ENCODE measurements at places on chromosomes 1 and 21. TPM values are rescaled to one million over a fixed set of nuclear protein-coding genes. Genes with fewer than 3 reads are reported as not detected.

DNA sequence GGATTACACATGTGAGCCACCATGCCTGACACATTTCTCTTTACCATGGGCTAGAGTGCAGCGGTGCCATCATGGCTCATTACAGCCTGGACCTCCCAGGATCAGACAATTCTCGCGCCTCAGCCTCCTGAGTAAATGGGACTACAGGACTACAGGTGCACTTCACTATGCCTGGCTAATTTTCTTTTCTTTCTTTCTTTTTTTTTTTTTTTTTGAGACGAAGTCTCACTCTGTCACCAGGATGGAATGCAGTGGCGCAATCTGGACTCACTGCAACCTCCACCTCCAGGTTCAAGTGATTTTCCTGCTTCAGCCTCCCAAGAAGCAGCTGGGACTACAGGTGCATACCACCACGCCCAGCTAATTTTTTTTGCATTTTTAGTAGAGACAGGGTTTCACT lies 14.8 kb upstream of the KIF1B start:
- DNase-seq, result no peak

DNA sequence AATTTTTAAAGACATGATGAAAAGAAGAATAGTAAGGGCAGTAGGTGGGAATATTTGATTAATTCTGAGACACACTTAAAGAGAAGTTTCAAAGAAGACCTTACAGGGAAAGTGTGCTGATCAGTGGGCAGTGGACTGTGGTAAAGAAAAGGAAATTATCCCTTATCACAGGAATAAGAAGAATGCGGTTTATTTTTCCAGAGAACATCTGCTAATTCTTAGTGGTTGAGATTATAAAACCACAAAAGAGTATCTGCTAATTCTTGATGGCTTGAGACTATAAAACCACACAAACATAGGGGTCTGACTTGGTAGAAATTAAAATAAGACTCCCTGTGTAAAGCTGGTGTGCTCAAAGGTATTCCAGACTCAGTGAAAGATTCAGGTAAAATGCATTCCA lies 60.0 kb upstream of the KCTD3 start:
- DNase-seq, result no peak

- peak; percentile 64 for DNase-seq
These were observed 38.0 kb downstream of the GPR161 start for GRCh38 chr1:168098534-168099320.

DNA sequence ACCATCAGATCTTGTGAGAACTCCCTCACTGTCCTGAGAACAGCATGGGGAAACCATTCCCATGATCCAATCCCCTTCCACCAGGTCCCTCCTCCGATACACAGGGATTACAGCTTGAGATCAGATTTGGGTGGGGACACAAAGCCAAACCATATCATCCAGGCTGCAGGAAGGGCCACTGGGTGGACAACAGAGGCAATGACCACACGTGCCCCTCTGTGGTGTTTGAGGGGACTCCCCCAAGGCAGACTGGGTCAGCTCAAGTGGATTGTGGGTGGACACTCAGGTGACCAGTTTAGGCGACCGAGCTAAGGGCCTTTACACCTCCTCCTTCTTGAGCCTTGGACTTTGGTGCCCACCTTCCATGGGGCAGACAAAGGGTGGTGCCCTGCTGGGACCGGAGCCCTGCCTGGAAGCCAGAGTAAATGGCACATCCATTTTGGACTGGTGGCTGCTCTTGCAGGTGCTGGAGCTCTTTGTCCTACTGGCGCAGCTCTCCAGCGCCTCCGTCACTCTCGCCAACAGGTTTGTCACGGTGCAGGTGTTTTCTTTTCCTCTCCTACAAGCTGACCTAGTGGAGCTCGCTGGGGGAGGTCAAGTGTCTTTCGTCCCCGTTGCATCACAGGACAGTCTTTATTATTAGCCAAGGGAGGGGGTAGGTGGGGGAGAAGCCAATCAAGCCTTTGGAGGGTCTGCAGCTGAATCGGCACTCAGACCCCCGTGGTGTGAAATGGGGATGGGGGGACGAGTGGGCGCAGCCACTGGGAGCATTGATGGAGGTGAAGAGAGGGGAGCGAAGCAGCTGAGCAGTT lies 37.6 kb downstream of the CRYAA start:
- peak; percentile 16 for DNase-seq

DNA sequence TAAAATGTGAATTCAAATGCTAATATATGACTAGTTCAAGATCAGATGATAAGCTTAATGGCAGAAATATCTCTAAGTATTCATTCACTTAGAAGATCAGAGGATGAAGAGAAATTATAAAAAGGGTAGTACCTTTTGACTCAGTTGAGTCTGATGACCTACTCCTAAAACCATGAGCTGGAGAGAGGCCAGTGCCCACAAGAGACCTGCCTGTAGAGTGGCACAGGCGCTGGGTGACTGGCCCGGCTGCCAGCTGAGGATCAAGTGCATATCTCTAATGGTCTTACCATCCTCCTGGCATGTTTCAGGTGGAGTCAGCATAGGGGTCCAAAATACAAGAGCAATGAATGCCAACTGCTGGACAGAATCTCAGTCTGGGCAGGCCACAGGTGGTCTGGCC lies 14.1 kb downstream of the DDAH1 start:
- DNase-seq, result no peak

DNA sequence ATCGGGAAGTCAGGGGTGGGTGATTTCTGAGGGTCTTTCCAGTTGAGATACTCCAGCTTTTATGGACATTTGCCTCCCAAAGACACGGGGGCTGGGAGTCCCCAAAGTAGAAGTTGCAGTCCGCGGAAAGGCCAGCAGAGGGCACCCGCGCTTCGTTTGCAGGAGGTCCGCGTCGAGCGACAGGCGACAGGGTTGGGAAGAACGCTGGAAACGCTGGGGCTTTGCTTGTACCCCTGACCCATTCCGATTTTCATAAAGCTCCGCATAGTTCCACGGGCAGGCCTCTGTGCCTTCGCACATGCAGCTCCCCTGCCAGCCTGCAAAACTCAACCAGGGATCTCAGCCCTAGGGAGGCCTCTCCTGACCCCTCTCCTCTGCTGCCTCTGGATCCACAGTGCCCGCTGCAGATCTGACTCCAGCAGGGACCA lies 44.2 kb upstream of the LAPTM5 start:
- DNase-seq, result peak; percentile 67

DNA sequence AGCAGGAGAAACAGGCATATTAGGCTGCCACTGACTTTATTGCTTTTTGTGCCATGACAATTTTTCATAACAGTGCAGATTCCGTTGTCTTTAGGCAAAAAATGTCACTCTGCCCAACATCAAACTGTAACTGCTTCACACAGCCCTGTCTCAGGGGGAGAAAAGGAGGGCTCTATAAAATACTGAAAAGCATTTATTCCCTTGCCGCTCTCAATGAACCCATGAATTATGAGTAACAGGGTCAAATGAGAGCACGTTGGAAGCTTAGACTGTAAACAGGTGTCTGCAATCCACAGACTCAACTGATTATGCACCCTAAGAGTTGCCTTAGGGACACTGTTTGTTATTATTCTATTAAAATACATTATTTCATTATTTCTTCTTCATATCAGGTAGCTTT lies 292.1 kb upstream of the FMN2 start:
- no peak for DNase-seq

- no peak for DNase-seq
These were observed 3.2 kb upstream of the SLC27A3 start for GRCh38 chr1:153771841-153772593.

GRCh38 chr1:3984586-3984985 lies 84.5 kb upstream of the C1orf174 start:
- DNase-seq, result no peak

DNA sequence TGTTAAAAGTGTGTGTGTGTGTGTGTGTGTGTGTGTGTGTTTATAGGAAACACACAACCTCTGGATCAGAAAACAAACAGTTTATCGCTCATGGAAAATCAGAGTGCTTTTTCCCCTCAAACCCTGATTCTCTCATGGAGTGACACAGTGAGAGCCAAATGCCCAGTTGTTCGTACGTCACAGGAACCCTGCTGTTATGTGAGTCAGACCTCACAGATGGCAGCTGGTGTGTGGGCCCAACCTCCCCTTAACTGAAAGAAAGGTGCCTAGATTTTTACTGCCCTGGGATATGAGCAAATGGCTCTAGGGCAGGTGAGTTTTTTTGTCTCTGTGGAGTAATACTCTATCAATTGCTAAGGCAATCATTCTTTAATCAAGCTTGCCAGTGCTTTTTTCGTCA lies 1788.1 kb downstream of the BRINP3 start:
- no peak for DNase-seq

The SNX27 gene
- total RNA-seq, result 41.3 TPM

The ZRANB2 gene
- total RNA-seq, result 149 TPM

The GBP1 gene
- total RNA-seq, result 8.0 TPM

The KAZN gene
- 12.2 TPM for total RNA-seq
